ENCODE measurements at places on chromosomes 12 and 14.
A peak's percentile ranks its signal among the peaks of the same experiment; 100 is the strongest.

DNA sequence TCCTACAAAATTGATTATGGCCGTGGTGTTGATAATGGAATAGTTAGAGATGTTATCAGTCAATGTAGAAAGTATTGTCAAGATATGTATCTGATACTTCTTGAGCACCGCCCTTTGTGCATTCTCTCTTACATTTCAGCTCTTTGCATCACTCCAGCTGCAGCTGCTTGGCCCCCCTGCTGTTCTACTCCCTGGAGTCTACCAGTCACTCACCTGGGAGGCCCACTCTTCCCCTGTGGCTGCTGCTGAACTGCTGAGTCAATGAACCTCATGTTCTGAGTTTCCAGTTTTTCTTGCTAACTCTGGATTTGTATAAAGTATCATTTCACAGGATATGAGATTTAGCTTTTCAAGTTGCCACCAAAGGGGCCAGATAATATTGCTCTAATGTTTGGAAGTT, 312.8 kb upstream of the SLC16A7 start:
- DNase-seq: no peak

DNA sequence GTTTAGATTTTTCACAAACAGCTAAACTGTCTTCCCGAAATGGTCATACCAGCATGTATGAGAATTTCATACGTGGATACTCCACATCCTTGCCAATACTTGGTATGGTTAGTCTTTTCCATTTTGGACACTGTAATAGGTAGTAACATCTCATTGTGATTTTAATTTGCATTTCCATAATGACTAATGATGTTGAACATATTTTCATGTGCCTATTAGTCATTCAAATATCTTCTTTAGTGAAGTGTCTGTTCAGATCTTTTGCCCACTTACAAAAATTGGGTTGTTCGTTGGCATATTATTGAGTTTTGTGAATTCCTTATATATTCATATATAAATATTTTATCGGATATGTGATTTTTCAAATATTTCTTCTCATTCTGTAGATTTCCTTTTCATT, 78.0 kb upstream of the GNG2 start:
- DNase-seq: no peak

- DNase-seq: no peak
Measured at GRCh38 chr12:121300083-121300819, 3.7 kb upstream of the CAMKK2 start.

- DNase-seq: no peak
Measured at GRCh38 chr14:65946494-65946893, 534.0 kb downstream of the FUT8 start.

DNA sequence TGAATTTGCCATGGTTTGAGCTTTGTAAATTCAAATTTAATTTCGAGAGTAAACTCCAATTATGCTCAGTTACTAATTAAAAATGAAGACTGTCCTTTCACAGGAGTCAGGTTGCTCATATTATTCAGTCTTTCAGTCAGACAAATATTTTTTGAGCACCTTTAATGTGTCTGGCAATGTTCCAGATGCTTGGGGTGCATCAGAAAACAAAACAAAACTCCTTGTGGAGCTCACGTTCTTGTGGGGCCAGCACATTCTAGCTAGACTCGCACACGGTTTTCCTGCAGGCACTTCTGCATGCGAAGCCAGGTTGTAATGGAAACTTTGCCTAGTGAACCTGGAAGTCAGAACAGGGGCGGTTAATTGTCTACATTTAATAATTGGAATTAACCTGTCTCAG, 64.0 kb upstream of the ATF1 start:
- no peak for DNase-seq

GRCh38 chr14:89359477-89360222, 57.4 kb downstream of the FOXN3 start:
- DNase-seq: no peak

GRCh38 chr12:64252681-64253080, 30.6 kb upstream of the KICS2 start:
- peak; percentile 92 for DNase-seq

GRCh38 chr12:110531741-110532333, 29.7 kb downstream of the RAD9B start:
- peak; percentile 60 for DNase-seq

GRCh38 chr12:1171657-1172408, 180.8 kb downstream of the ERC1 start:
- DNase-seq: no peak

- DNase-seq: no peak
Measured at GRCh38 chr12:58894040-58894439, 26.3 kb downstream of the LRIG3 start.

DNA sequence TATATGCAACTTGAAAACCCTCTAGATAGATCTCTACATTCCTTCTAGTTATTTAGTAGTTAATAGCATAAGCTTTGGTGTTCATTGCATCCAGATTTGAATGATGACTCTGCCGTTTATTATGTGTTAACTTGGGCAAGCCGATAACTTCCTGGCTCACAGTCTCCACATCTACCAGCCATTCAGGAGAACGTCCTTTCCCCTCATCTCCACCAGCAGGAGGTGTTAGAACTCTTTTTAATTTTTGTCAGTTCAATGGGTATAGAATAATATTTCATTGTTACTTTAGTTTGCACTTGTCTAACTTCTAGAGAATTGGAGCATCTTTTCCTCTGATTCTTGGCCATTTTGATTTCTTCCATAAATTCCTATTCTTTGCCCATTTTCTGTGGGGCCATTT, 30.0 kb upstream of the WSCD2 start:
- no peak for DNase-seq

DNA sequence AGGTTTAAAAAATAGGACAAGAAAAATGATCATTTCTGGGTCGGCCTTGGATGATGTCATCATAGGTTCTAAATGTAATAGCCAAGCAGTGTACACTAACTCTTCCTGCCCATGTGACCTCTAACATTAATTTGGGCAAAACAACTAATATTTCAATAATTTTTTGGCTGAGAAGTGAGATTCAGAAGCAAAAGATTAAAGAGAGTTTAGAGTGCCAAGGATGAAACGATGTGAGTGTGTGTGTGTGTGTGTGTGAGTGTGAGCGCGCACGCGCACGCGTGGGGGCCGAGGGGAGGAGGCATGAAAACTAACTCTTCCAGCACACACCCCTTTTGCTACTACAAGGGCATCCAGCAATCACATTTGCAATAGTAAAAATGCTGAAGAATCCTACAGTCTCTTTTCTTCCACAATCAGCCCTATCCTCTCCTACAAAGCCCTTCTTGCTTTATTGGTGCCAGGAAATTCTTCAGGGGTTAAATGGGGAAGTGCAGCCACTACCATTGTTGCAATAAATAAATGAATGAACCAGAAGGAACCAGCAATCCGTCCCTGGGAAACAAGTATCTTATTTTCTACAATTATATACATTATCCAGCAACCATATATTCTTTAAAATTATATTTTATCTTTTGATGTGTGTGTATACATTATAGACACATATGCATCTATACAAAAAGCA, 52.9 kb downstream of the PEBP1 start:
- peak; percentile 74 for DNase-seq

GRCh38 chr14:68492381-68493151, 300.3 kb downstream of the ZFP36L1 start:
- DNase-seq: no peak

DNA sequence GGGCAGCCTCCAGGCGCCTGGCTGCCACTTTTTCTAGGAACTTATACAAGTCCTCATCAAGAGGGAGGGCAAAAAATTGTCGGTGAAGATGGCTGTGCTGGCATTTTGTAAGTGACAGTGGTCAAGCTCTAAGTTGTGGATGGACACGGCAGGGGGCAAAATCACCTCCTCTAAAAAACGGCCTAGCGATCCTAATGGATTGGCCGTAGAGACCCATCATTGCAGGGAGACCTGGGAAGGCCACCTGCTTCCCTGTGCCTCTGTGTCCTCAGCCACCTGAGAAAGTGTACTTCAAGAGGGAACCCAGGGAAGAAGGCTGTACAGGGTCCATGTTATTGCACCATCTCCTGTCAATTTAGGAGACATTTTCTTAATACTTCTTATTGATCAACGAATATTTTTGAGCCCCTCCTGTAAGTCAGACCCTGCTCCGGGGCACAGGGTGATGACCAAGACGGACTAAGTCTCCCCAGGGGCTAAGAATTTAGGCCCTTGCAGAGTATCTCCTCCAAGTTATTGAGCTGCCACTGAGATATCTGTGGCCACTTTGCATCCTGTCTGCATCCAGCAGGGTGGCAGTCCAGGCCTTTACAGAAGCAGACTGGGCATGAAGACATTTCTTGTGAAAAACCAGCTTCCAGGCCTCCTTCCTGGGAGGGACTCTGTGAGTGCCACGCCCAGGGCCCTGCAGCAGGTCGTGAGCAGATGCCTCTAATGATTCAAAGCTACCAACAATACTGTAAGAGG, 40.5 kb downstream of the PSMA6 start:
- peak; percentile 17 for DNase-seq

GRCh38 chr12:100567945-100568344, 5.5 kb upstream of the GAS2L3 start:
- DNase-seq: no peak

- DNase-seq: peak; percentile 90
Measured at GRCh38 chr12:107027636-107028053, 40.7 kb upstream of the MTERF2 start.

- peak; percentile 21 for DNase-seq
Measured at GRCh38 chr12:95484524-95484923, 10.6 kb downstream of the METAP2 start.

- no peak for DNase-seq
Measured at GRCh38 chr12:87930627-87931026, 98.6 kb downstream of the C12orf50 start.

DNA sequence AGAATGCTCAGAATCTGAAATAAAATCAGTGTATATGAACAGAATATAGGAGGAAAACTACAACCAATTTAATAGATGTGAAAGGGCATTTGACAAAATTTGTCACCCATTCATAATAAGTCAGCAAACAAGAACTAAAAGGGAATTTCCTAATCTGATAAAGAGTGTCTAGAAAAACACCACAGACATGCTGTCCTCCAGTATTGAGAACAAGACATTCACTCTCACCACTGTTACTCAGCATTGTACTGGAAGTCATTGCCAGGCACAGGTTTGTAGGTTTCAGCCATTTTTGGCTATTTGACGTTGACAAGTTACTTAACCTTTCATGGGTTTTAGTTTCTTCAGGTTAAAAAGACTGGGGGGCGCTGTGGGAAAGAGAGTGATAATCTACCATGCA, 13.2 kb downstream of the EIF2S1 start:
- no peak for DNase-seq

GRCh38 chr14:21069388-21070082, 569 bp upstream of the ARHGEF40 start:
- peak; percentile 47 for DNase-seq

GRCh38 chr14:53714495-53715192, 242.0 kb downstream of the BMP4 start:
- DNase-seq: peak; percentile 8

GRCh38 chr14:29097476-29097875, 330.9 kb downstream of the FOXG1 start:
- DNase-seq: no peak

DNA sequence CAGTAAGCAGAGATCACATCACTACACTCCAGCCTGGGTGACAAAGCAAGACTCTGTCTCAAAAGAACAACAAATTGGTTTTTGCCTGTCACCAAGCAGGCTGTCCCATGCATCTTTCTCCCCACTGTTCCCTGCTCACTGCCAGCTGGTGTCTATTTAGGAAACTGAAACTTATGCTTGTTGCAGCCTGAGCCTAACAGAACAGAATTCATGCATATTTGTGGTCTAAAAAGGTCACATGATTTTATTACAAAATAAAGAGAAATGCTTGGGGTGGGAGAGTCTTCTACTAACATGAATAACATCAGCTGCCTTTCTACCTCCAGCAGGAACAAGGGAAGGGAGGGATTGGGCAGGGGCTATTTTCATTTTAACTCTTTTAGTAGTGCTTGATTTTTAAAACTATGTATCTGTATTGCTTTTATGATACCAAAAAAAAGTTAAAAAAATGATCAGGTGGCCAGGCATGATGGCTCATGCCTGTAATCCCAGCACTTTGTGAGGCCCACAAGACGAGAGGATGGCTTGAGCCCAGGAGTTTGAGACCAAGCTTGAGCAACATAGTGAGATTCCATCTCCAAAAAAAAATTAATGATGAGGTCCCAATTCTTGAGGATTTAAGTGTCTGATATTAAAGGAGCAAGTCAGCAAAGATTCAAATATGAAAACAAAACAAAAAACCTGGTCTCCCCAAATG, 923 bp downstream of the STAT2 start:
- peak; percentile 89 for DNase-seq

GRCh38 chr14:22554498-22555383, 34.3 kb downstream of the DAD1 start:
- no peak for DNase-seq

GRCh38 chr12:101803978-101804377, 26.8 kb downstream of the GNPTAB start:
- DNase-seq: no peak

DNA sequence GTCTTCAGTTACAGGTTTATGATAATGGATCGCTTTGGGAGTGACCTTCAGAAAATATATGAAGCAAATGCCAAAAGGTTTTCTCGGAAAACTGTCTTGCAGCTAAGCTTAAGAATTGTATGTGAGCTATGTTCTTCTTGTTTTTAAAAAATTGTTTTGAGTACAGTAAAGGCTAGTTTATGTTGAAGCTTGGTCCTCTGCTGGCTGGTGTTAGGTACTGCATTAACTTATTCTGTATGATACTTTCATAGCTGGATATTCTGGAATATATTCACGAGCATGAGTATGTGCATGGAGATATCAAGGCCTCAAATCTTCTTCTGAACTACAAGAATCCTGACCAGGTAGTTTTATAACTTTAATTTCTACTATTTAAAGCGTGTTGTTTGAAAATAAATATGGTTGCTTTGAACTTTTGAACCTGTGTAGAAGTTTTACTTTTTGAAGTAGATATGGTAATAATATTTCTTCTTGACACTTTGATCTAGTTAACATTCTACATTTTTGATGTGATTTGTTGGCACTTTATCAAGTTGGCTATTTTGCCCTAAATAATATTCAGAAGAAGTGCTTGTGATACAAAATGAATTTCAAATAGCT, 55.7 kb downstream of the VRK1 start:
- DNase-seq: peak; percentile 78

GRCh38 chr14:71852181-71852580, 80.0 kb upstream of the RGS6 start:
- no peak for DNase-seq

- no peak for DNase-seq
Measured at GRCh38 chr14:27387463-27387862, 789.6 kb upstream of the NOVA1 start.

DNA sequence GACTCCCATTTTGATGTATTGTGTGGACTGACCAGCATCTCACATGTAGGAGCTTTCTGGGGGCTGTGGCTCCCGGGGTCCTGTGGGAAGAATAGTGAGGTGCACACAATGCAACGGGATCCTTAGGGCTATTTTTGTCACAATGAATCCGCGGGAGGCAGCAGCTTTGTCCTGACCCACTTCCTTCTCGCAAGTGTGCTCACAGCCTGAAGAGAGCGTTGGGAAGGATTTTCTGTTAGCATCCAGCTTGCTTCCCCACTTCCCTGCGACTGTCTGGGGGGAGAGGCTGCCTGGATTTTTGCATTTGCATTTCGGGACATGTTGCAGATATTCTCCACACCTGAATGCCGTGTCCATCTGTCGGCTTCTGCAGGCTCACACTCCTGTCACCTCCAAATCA, 31.9 kb downstream of the FZD10 start:
- DNase-seq: no peak

GRCh38 chr12:65209655-65210043, 40.3 kb downstream of the LEMD3 start:
- DNase-seq: no peak

Measured in fibroblast of the aortic adventitia (primary cell).